Right lobe of liver (tissue), 6 donors: ENCODE measurements at places on chromosomes 6 and 20. TPM values are rescaled to one million over a fixed set of nuclear protein-coding genes. Genes with fewer than 3 reads are reported as not detected.

The SAMD5 gene
- 12.4 TPM for total RNA-seq

The LPA gene
- 442 TPM for total RNA-seq

The UBE2V1 gene
- 38.2 TPM for total RNA-seq

The STAU1 gene
- 64.1 TPM for total RNA-seq

GRCh38 chr6:90193359-90193758 is 103.3 kb downstream of the BACH2 start:
- no peak for DNase-seq
- H3K27me3 ChIP-seq = no peaks in the 10 kb centered on the region
- no peaks in the 10 kb centered on the region for H3K36me3 ChIP-seq
- H3K4me1 ChIP-seq = no peaks in the 10 kb centered on the region
- no peak overlapping the region for H3K27ac ChIP-seq

DNA sequence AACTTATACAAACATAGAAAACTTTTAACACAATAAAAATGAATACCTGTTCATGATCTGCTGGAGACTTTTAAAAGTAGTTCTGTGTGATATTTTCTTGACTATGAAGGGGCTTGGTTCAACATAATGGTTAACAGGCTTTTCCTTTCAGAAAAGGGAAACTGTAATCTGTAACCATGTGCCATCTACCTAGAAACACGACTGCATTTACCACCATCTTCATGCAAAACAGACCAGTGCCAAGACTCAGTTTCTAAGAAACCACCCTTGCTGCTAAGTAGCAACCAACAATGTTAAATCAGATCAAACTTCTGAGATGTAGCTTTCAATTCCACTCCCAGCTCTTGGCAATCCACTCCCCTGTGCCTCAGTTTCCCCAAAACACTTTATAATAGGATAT is 15.7 kb downstream of the STAU1 start:
- H3K4me1 ChIP-seq = peaks cover 14% of the 10 kb centered on the region
- no peak for DNase-seq
- H3K4me3 ChIP-seq = no peak overlapping the region
- no peaks in the 10 kb centered on the region for H3K27me3 ChIP-seq
